ENCODE measurements at places on chromosomes 16 and 17.

DNA sequence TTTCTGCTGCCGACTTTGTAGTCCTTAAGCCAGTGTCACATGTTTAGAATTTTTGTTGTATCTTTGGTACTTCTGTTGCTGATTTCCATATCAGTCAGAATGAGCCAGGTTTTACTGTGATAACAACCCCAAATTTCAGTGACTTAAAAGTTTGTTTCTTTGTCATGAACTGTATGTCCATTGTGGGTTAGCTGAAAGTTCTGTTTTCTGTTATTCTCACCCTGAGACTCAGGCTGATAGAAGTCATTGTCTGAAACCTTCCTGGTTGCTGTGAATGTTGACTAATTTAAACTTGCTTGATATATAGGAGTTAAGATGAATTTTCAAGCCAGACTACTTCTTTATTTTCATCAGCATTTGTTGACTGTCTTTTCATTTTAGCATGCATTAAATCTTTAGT, 68.8 kb downstream of the MRTFB start:
- no peak for DNase-seq

DNA sequence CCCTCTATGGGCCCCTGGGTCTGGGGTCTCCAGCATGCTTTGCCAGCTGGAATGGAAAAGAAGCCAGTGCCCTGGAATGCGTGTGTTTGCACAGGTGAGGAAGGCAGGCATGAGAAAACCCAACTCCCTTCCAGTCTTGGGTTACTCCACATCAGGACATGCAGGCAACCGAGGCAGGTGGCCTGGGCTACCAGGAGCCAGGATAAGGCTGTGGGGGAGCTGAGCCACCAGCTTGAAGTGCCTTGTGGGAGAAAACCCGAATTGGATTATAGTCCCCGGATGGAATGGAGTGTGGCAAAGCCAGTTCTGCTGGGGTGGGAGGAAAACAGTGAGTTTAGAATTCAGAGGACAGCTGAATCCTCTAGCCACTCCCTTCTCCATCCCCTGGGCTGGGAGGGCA, 7.2 kb downstream of the SRCIN1 start:
- DNase-seq, result peak; percentile 80

DNA sequence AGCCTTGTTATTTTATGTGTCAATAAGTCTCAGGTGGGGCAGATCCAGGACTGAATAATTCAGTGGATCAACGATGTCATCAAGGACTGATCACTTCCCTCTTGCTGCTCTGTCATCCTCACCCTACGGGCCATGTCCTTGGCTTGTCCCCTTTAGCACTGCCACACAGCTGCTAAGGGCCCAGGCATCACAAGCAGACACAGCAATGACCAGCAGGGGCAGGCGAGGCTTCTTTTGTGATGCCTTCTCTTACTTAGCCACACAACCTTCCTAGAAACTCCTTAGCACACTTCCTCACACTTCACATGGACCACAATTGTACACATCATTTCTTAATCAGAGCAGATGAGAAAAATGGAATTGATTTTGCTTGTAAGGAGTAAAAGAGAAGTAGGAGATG, 356.3 kb upstream of the SOX9 start:
- DNase-seq, result no peak

GRCh38 chr17:30958187-30958586, 12.7 kb upstream of the RNF135 start:
- DNase-seq, result no peak
